COLO829 (cell line): ENCODE measurements at places on chromosomes 1 and 21.

GRCh38 chr21:28283641-28284490, 708.8 kb downstream of the LTN1 start:
- DNase-seq, result no peak

- DNase-seq, result no peak
Measured at GRCh38 chr1:93349231-93350135, 3.8 kb downstream of the DR1 start.

DNA sequence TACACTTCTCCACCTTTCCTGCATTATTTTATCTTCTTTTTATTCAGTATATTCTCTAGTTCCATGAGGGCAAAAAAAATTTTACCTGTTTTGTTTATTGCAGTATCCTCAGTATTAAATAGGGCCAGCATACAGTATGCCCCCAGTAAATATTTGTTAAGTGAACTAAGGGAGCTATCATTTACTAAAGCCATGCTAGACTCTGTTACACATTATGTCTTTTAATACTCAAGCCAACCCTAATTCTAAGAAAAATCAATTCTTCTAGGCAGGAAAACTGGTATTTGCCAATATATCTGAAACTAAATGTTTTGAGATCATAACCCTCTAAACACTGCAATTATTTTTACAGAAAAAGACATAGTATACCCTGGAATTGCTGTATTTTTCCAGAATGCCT, 18.3 kb downstream of the TMEM50A start:
- DNase-seq, result no peak

GRCh38 chr1:172515436-172515835, 17.5 kb upstream of the SUCO start:
- no peak for DNase-seq

DNA sequence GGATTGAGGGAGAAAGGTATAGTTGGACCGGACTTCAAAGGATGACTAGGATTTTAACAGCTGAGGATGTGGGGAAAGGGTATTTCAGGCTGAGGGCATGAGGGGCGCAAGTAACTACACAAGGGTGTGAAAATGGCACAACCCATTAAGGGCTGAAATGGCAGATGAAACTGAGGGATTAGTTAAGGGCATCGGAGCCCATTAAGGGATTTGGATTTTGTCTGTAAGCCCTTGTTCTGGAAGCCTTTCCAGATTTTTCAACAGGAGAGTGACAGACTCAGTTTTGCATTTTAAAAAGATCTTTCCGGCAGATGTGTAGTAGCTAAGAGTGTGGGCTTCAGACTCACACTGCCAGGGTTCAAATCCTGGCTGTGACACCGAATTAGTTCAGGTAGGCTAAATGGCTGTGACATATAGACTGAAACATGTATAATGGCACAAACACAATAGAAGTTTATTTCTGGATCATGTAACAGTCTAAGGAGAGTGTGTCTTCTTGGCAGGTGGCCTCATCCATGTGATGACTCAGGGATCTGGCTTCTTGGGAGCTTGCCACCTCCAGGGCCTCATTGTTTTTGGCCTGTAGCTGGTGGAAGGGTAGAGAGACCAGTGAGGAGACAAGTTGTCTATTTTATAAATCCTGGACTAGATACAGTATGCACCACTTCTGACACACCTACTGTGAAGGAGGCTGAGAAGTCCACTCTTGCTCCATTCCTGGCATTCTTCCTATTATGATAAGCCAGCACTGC, 49.6 kb downstream of the UBE2T start:
- peak; percentile 57 for DNase-seq

GRCh38 chr21:38751379-38752050, 54.2 kb upstream of the ETS2 start:
- no peak for DNase-seq

DNA sequence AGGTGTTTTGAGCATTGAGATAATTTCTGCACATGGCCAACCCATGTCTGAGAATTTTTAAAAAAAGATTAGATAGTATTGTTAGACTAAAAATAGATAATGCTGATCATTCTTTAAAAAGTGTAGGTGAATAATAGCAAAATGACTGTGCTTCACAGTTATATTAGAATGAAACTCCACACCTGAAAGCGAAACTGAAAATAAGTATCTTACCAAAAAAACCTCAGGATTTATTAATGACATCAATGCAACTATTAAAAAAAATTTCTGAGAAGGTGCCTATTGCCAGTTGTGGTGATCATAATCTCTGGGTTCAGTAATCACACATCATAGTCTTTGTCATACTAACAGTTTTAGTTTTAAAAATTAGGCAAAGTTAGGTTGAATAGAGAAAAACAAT, 36.5 kb downstream of the PLA2G4A start:
- no peak for DNase-seq

- DNase-seq, result no peak
Measured at GRCh38 chr1:93338387-93339146, 7.1 kb upstream of the DR1 start.

DNA sequence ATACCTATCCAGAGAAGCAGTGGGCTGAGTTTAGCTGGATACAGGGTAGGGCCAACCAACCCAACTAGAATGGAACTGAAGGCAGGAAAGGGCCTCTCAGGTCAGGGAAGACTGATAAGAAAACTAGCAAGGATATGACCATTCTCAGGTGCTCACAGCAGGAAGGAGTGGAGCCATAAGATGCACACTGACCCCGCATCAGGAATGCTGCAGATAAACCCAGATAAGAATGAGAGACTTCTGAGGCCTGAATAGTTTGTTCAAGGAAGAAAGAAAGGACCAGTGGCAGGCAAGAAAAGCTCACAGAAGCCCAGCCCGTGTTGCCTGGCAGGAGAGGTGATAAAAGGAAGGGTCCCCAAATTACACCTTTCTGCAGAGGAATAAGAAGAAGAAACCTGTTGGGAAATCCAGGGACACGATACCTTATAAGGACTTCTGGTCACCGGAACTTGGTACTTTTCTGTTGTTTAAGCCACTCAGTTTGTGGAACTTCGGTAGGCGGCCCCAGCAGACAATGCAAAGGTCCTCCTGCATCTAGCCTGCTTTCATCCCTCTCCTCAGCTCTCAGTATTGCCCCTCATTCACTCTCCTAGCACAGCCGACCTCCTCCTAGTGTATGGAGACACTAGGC, 58.9 kb downstream of the ATP1A1 start:
- DNase-seq, result no peak

GRCh38 chr1:172390301-172390682, 30.2 kb upstream of the C1orf105 start:
- DNase-seq, result no peak

DNA sequence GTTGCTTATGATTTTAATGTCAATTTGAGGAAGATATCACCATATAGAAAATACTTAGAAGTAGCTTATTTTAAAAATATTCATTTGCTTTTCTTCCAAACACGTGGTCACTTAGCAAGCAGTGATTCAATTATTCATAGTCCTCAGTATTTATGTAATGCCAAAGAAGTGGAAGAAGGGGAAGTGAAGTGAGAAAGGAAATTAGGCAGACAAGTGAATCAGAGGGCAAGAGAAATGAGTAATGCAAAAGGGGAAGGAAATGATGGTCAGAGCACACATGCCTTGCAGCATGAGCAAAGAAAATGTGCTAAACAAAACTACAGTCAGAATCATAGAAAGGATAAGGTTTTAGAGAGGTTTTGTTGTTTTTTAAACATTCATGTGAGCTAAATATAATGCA, 31.8 kb downstream of the SDCCAG8 start:
- peak; percentile 64 for DNase-seq

DNA sequence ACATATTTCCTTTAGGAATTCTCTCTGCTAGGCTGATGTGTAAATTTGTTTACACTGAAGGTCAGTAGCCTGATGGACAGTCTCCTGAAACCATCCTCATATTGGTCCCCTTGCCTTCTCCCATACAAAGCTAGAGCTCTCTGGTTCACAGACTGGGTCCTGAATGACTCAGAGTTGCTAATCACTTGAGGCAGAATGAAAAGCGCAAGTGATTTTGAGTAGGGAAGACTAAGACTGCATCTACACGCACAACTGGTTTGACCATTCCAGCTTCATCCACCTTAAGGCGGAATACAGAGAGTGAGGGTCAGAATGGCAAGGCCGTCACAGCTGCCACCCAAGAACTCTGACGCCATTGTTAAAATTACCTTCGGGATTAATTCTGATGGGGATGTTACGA, 70.2 kb upstream of the KIF26B start:
- no peak for DNase-seq

GRCh38 chr1:54927472-54928240, 40.7 kb upstream of the DHCR24 start:
- peak; percentile 50 for DNase-seq

- DNase-seq, result no peak
Measured at GRCh38 chr1:1907098-1907736, 7.8 kb upstream of the CALML6 start.

DNA sequence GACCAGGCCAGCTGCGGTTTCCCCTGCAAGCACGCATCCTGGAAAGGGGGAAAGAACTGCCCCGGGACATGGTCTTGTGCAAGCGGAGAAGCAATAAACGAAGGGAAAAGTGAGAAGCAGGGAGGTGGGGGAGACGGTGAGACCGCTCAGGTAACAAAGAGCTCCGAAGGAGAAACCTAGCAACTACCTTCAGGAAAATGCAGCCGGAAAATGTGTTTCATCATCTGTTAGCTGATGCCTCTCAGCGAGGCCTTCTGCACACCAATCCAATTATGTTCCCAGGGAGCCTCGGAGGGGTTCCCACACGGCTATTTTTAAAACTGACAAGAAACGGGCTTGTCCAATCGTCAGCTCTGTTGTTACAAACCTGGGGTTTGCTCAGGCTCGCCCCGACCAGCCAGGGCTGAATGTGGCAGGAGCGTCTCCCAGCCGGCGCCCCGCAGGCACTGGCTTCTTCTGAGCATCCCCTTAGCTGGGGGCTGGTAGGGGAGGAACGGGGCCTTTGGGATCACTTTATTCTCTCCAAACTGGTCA, 3.4 kb downstream of the RIPK4 start:
- no peak for DNase-seq

GRCh38 chr1:193104502-193104906, 710 bp downstream of the GLRX2 start:
- DNase-seq, result peak; percentile 70

- DNase-seq, result no peak
Measured at GRCh38 chr1:237539055-237539454, 351.7 kb downstream of the ZP4 start.

GRCh38 chr1:183896466-183897048, 91.6 kb downstream of the RGL1 start:
- DNase-seq, result no peak

DNA sequence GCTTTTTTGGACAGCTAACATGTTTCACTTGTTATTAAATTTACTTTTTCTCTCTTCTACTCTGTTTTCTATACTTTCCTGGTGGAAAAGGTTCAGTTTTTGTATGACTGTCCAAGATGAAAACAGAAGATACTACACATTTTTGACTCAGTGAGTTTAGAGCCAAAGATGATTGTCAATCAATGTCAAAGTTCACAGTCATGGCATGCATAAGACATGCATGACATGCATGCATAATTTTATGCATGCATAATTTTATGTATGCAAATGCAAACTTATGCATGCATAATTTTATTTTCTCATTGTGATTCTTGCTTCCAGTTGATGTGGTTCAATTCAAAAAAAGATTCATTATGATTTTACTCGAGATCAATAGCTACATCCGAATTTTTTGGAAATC, 48.1 kb upstream of the TMPRSS15 start:
- no peak for DNase-seq

DNA sequence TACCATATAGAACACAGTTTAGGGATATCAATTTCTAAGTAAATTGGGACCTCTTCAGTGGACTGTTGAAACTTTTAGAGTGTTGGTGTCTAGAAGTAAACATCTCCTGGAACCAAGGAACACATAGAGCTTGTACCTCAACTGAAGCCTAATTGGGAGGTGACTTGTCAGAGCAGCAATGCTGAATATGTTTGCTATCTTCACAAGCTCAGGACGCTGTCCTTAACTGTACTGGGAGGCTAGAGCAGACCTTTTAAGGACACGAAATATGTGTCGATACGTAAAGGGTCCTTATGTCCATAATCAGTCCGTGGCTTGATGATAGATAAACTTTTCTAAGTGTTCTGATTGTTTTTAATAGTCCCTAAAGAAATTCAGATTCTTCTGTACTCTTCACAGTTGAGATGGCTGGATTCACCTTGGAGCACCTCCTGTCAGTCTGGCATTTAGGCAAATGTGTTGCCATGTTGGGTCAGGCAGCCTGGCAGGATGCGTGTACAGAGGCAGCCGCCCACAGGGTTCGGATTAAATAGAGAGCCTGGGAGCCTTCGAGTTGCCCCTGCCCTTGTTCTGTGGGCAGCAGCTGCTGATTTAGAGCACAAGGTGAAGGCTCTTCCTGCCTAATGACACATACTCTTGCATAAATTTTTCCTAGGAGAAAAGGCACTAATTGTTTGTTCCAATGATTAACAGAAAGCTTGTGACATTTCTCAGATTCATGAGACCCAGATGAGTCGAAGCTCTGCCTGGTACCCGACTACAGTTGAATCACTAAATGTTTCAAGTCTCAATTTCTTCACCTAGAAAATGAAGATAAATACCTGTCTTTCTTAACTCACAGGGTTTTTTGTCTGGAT, 3.6 kb downstream of the ACTN2 start:
- peak; percentile 34 for DNase-seq
